Right ventricle myocardium superior (tissue), 1 donor: ENCODE measurements at places on chromosomes 5 and 9.

DNA sequence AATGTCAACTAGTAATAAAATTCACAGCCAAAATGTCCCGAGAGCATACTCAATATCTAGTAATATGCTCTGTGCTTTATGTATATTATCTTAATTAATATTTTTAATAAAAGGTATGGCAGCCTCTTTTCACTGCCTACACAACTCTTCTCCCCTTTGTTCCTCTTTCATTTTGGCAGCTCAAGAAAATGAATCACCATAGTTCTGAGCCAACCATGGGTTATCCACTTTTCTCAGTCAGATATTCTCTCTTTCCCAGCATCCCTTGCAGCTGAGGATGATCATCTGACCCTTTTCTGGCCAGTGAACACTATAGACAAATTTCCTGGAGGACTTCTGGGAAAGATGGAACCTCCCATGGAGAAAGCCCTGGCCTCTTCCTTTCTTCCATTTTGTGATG lies 8.2 kb upstream of the DOCK8 start:
- no peak for DNase-seq

- peak; percentile 27 for DNase-seq
Observed at GRCh38 chr5:1513326-1514026, 10.3 kb downstream of the LPCAT1 start.

DNA sequence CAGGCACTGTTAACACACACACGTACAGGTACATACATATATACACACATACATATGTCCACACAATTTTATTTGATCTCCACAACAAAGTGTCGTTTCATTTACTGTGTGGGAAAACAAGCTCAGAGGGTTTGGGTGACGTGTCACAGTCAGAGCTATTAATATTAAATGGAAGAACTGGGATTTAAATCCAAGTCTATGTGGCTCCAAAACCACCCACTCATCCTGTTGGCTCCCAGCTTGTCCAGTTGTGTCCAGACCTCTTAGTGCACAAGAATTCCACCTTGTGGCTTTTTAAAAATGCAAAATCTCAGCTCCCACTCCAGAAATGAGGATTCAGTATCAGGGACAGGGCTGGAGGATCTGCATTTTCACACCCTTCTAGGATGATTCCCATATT lies 52.3 kb upstream of the PTPDC1 start:
- DNase-seq, result no peak

DNA sequence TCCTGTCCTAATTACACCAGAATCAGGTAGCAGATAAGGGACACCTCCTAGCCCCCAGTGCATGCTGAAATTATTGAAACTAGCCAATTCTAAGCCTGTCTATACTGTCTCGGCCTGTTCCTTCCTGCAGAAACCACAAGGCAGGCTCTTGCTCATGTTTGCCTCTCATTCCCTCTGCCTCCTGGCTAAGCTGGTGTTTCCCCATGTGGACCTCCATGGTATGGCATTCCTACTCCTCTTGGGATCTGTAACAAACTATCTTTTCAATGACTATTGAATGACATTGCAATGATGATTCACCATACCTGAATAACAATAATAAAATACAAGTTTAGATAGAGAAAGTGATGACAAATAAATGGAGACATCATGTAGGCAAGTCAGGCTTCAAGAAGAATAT lies 35.6 kb upstream of the ADAMTS16 start:
- no peak for DNase-seq

DNA sequence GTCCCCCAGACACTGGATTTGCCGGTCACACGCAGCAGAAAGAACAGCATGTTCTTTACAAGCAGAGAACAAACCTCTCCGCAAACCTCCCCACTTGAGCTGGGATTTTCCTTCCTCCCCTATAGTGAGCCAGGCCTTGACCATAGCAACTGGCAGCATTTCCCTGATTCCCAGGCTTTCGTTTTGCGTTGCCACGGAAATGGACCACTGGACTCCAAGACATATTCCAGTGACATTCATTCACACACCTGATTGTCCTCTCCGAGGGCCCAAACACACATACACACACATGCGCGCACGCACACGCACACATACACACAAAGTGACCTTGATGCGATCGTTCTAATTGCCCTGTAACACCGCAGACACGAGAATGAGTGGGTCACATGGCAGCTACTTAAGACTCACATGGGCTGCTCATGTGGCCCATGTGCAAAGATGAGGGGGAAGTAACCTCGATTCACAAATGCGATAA lies 80.9 kb upstream of the CPEB4 start:
- DNase-seq, result no peak

DNA sequence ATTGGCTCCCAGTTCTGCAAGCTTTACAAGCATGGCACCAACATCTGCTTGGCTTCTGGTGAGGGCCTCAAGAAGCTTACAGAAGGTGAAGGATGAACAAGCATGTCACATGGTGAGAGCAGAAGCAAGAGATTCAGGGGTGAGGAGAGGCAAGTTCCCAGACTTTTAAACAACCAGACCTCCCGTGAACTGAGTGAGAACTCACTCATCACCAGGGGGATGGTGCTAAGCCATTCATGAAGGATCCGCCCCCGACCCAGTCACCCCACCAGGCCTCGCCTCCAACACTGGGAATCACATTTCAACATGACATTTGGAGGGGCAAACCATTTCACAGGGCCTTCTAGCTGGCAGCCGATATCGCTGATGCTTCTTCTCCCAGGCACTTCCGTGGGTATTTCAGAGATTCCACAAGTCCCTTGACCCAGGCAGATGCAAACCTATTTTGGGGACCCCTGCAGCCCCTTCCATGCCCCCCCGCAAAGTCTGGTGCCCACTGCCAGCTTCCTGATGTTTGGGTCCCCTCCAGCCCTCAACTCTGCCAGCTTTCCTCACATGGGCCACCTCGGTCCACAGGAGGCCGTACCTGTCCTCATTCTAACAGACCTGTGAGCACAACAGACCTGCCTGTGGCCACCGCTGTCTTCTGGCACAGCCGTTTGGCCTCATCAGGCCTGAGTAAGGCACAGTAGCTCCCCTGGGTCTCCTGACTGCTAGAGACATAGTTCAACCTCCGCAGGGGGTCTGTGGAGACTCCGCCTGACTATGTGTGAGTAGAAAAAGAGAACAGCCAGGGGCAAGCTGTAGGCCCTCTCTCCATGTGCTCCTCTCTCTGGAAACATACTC lies 60.7 kb upstream of the ANGPTL2 start:
- no peak for DNase-seq

- no peak for DNase-seq
Observed at GRCh38 chr9:129835860-129836223, 584 bp downstream of the USP20 start.

GRCh38 chr5:10520706-10521105 lies 43.2 kb upstream of the ANKRD33B start:
- no peak for DNase-seq

DNA sequence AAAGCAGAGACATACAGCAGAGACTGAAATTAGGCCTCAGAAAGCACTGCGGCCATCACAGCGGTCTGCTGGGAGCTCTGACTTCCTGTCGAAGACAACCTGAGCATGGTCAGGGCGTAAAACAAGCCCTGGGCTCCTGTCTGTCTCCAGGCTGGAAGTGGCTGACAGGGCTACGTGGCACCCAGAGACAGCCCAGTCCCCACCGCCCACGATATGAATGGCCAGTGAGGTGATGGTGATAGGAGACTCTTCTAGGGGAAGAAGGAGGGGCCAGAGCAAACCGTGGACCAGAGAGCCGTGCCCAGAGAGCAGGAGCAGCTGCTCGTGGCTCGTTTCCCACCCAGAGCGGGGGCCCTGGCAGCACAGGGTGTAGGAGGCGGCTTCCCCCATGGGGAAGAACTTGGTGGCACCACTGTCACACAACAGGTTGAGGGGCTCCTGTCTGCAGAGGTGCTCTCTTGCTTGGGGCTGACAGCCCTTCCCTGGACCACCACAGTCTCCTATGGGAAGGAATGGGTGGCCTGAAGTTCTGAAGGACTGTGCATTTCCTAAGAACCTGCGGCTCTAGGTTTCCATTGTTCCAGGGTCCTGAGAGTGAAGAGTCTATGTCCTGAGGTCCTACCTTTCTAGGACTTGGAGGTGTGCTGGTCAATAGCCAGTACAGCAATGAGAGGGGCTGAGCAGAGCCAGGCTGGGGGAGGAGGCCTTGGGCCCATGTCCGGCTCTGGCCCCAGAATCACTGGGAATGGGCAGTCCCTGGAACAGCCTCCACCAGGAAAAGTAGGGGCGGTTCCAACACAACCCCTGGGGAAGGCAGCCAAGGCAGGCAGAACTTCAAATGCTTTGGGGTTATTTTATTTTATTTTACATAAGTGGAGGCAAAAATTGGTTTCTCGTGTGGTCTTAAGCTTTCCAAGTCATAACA lies 56.4 kb downstream of the BARX1 start:
- DNase-seq, result peak; percentile 8

DNA sequence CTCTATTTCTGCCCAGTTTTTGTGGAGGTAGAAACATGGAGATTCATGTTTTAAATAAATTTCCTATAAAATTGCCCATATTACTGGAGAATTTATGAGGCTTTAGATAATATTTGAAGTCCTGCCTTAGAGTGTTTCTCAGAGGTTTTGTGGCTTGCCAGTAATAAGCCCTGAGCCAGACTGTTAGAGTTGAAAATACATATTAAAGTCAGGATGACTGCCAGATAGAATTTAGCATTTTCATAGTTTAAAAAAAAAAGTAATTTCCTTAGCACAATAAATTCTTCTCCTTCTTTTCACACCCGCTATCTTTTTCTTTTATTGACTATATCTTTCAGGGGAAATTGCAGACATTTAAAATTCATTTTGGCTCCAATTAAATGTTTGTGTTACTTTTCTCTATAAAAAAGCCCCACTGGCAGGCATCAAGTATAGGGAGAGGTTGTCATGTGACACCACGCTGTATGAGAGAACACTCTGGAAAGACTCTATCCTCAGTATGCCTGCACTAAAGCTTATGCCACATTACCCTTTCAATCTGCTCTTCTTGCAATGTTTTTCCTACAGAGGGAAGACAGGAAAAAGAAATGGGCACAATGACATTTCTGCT lies 135.2 kb downstream of the MPDZ start:
- no peak for DNase-seq

DNA sequence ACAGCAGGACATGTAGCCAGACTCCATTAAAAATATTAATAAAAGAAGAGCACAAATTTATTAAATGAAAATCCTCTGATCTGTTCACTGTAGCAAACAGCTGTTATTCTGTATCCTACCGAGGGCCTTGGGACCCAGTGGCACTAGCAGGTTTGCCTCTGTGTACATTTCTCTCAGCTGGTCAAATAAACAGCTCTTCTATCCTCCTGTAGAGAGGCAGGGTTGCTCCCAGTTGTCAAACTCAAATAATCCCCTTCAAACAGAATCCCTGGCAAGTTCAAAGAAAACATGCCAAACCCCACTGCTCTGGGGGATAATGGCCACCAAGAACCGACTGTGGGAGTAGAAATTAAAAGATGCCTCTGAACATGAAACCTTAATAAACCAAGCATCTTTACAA lies 1262.0 kb upstream of the DMAC1 start:
- no peak for DNase-seq

GRCh38 chr5:131968396-131968954 lies 23.0 kb upstream of the MEIKIN start:
- no peak for DNase-seq

DNA sequence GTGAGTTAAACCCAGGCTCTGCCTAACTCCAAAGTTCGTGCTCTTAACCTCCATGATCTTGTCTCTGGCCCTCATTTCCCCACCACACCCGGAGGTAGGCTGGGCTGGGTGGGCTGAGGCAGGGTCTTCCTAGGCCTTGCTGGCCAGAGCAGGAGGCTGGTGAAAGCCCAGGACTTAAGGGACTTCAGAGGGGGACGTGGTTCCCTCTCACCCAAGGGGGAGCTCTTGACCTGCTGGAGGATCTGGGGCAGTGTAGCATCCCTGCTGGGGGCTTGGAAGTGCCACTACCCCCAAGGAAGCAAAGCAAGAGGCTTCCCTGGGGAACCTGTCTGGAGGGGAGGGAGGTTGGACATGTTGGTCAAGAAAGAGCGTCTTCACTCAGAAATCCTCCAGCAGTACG lies 14.7 kb downstream of the PITX1 start:
- no peak for DNase-seq

GRCh38 chr9:116450378-116451139 lies 236.5 kb upstream of the TRIM32 start:
- no peak for DNase-seq

DNA sequence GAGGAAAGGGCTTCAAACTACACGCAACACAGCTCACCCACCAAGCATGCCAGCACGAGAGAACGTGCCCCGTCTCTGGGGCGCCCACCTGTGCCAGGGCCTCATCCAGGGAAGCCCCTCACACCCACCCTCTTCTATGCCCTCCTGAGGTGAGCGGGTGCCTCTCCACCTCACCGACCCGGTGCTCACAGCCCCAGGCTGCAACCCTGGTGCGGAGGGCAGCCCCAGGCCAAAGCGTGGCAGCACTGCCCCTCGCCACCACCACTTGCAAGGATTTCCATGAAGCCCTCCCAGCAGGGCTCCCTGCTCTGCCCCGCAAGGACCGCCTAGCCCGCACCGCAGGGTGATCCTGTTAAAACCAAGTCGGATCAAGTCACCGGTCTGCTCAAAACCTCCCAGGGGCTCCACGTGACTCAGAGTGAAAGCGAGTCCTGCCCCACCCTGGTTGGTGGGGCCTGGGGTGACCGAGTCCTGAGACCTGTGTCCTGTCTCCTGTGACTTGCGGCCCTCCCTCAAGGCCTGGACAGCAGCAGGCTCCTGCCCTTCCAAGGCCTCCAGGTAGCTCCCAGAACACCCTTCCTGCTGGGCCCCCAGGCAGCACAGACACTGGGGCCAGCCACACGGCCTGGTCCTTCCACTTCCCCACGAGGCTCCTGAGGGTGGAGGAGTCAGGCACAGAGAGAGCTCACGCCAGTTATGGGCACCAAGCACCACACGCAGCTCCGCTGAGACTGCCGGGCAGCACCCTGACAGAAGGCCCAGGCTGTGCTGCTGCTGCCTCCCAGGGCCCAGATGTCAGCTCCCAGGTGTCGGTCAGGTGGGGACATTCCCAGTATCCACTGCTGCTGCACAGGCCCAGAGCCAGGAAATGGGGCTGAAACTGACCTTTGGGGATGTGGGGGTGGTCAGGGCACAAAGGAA lies 12.7 kb downstream of the BRD3 start:
- peak; percentile 33 for DNase-seq

DNA sequence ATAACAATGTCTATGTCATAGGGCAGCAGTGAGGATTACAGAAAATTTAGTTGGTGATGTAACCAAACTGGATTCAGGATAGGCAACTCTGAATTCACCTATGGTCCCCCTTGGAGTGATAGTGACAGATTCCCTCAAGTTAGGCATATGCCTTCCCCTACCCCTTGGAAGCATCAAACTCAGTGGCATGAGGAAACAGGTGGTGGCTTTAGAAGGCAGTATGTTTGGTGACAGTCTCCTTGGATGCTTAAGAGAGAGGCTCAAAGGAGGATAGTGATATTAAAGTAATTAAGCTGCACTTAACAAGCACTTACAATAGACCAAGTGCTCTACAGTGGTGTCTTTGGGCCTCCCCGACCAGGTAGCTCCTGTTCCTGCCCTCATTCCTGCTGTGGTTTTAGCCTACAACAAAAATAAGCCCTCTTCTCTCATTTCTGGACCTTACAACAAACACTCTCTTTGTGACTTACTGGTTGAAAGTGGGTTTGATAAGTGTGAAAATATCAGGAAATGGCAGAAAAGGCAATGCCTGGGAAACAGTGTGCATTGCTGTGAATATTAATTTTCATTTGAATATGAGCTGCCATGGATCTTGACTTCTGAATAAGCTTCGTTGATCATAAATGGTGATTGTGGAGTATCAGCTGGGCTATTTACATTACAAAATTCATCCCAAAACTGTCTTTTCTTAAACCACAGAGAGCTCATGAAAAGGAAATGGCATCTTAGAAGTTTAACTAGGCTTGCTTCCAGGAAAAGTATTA lies 29.2 kb downstream of the NR4A3 start:
- no peak for DNase-seq

- peak; percentile 80 for DNase-seq
Observed at GRCh38 chr5:159094745-159095144, 5.0 kb downstream of the EBF1 start.

GRCh38 chr5:74027732-74028338 lies 401.8 kb downstream of the ARHGEF28 start:
- no peak for DNase-seq
